NCI-H1694 treated with DMSO at 0.1 percent for 48 hours (cell line): ENCODE measurements at places on chromosomes 1 and 21.
A peak's percentile ranks its signal among the peaks of the same experiment; 100 is the strongest.

- no peak for DNase-seq
These were observed 330.8 kb downstream of the NPHP4 start for GRCh38 chr1:5661196-5662085.

DNA sequence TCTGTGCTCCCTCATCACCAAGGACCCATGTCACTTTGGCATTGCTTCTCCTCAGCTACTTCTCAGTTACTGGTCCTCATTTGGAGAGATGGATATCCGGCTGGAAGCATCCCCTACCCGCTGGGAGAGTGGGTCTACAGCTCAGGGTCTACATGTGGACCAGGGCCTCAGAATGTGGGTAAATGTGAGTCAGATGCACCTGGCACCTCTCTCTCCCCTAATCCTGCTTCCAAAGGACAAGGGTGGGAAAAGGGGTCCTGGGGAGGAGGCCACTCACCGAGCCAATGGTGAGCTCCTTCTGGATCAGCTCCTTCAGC is 908 bp downstream of the S100A6 start:
- no peak for DNase-seq

- DNase-seq = no peak
These were observed 11.7 kb downstream of the GADD45A start for GRCh38 chr1:67696708-67697107.

- DNase-seq = peak; percentile 74
These were observed 33.3 kb downstream of the EIF2D start for GRCh38 chr1:206578978-206579374.

- no peak for DNase-seq
These were observed 2.4 kb upstream of the PARS2 start for GRCh38 chr1:54766726-54767125.

- no peak for DNase-seq
These were observed 154.2 kb upstream of the RUNX1 start for GRCh38 chr21:35203093-35203977.

GRCh38 chr1:166113630-166114029 is 53.2 kb downstream of the FAM78B start:
- DNase-seq = no peak

GRCh38 chr21:14115646-14116045 is 95.1 kb downstream of the LIPI start:
- DNase-seq = no peak

DNA sequence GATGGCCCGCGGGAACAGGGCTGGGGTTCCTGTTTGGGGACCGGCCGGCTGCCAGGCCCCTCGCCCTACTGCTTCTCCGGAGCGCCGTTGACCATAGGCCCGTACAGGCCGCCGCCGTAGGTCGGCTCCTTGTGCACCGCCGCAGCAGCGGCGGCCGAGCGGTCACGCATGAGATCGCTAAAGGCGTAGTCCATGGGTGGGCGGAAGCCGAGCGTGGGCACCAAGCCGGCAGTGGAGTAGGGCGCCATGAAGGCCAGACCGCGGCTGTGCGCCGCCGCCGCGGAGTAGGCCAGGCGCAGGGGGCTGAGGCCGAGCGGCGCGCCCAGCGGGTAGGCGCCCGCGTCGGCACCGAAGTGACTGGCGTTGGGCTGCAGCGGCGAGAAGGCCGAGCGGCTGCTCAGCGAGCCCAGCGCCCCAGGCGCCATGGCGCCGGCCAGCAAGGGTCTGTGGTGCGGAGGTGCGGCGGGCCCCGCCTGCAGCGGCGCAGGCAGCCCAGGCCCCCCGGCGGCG is 4.6 kb downstream of the DMRTA2 start:
- no peak for DNase-seq

GRCh38 chr1:7938070-7938469 is 2.6 kb downstream of the TNFRSF9 start:
- no peak for DNase-seq

- no peak for DNase-seq
These were observed 9.8 kb downstream of the IFNGR2 start for GRCh38 chr21:33412832-33413519.

- no peak for DNase-seq
These were observed 21.3 kb upstream of the PRDM15 start for GRCh38 chr21:41900401-41900800.

GRCh38 chr21:35274090-35274489 is 225.0 kb upstream of the RUNX1 start:
- no peak for DNase-seq

DNA sequence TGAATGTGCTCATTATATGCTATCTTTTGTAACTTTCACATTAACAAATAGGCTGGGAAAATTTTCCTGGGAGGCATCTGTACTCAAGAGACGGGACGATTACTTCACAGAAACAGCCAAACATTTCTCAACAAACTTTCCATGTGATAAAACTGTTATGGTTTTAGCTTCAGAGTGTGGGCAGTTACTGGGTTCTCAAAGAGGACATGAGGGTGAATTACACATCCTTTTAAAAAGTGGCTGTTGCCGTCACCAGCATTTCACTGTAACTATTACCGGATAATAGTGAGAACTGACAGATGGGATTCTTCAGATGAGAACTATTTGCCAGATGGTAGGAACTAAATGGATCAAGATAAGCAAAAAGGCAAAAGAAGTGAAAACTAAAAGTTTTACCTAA is 109.1 kb downstream of the APP start:
- DNase-seq = peak; percentile 36

DNA sequence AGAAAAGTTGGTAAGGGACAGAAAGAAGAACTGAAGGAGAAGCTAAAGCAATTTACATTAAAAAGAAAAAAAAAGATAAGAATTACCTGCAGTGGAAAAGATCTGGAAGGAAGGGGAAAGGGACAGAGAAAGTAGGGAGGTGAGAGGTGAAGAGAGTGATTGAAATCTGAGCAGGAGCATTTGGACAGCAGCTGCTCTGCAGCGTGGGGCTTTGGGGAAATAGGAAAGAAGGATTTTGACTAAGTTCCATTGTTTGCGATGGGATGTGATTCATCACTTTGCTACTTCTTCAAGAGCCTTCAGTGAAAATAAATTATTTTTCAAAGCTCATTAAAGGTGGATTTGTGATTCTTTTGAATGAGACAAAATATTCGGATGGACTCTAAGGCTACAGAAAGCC is 26.1 kb upstream of the NMNAT2 start:
- DNase-seq = no peak

- no peak for DNase-seq
These were observed 44.8 kb upstream of the ABCG1 start for GRCh38 chr21:42174173-42174572.

GRCh38 chr1:228393268-228393701 is 13.3 kb downstream of the TRIM11 start:
- no peak for DNase-seq

DNA sequence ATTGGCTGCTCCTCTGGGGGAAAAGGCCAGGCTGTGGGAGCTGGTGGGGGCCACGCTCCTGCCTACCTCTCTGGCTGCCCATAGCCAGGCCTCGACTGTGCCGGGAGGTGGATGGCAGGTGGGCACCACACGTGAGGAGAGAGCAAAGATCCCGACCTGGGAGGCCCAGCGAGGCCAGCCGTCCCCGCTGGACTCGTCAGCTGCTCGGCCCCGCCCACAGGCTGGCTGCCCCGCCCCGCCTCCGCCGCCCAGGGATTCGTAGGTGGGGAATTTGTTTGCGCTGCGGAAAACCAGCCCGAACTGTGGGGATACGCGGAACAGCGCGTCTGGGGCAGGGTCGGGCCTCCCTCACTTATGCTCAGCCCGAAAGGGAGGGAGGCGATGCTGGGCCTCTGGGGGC is 31.7 kb downstream of the TP73 start:
- DNase-seq = no peak

- DNase-seq = no peak
These were observed 33.4 kb downstream of the KRTAP10-1 start for GRCh38 chr21:44506279-44507255.

DNA sequence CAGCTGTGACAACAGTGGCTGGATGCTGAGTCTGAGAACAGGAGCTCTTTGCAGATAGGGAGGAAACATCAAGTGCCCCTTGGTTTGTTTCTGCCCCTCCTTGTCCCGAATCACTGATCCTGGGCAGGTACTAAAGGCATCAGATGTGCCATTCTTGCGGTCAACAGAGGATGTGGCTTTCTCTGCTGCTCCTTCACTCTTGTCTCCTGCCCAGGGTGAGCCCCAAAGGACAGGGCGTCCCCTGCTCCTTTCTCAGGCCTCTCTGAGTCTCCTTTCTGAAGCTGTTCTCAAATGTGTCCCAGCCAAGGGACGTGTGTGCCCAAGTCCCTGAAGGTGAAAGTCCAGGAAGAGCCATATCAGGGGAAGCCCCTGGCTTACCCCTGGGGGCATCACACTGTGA is 31.7 kb downstream of the SLC37A1 start:
- no peak for DNase-seq

- no peak for DNase-seq
These were observed 1327.9 kb downstream of the BRINP3 start for GRCh38 chr1:189149547-189150375.

GRCh38 chr21:33028773-33029384 is 3.1 kb downstream of the OLIG2 start:
- DNase-seq = no peak

- no peak for DNase-seq
These were observed 23.9 kb downstream of the TMEM50B start for GRCh38 chr21:33455686-33456446.

DNA sequence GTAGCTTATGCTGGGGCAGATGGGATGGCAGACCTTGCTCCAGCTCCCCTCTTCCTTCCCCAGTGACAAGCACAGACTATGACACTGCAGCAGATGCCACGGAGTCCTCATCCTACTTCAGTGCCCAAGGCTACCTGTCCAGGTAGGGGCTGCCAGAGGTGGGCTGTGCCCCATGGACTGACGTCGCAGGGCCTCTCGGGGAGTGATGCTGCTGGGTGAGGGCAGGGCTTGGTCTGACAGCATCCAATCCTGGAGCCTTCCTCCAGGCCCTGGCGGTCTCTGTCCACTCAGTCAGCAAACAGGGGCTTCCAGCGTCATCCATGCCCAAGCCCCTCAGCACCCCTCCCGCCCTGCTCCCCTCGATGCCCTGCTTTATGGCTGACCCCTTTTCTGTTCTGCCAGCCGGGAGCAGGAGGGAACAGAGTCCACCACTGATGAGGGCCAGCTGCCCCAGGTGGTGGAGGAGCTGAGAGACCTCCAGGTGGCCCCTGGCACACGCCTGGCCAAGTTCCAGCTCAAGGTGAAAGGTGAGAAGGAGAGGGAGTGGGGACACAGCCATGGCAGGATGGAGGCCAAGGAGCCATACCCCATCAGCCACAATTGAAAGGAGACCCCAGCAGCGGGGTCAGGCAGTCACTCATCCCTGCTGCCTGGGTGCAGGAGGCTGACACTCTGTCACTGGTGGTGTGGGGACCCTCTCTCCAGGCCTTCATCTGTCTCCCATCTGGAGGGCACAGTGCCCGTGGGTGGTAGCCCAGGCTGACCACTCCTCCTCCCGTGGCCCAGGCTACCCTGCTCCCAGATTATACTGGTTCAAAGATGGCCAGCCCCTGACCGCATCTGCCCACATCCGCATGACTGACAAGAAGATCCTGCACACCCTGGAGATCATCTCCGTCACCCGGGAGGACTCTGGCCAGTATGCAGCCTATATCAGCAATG is 73.6 kb downstream of the TRIM11 start:
- no peak for DNase-seq

GRCh38 chr21:37219761-37220432 is 47.2 kb downstream of the VPS26C start:
- no peak for DNase-seq

GRCh38 chr1:227490001-227490400 is 73.4 kb upstream of the ZNF678 start:
- no peak for DNase-seq

GRCh38 chr1:59743324-59744091 is 71.2 kb upstream of the HOOK1 start:
- no peak for DNase-seq

DNA sequence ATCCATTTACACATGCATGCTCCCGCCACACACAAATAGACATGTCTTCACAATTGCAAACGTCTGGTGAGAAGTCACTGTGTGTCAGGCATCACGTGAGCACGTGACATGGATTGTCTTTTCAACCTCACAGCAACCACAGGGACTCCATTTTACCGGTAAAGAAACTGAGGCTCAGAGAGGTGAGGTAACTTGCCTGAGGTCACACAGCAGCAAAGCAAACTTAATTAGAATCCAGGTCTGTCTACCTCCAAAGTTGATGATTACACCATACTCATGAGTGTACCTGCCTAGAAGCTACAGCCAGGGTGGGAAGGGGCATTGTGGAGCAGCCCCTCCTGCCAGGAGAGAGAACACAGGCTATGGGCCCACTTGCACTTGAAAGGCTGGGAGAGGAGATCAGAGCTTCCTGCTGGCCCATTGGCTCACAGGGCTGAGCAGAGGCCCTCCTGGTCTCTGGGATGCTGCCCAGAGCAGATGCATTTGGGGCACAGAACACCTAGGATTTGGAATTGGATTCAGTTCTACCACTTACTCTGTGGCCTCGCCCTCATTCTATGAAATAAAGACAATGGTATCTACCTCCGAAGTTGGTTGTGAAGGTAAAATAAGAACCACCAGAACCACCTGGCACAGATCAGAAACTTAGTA is 44.4 kb upstream of the SELENON start:
- no peak for DNase-seq
